ENCODE measurements at places on chromosomes 16 and 17.

DNA sequence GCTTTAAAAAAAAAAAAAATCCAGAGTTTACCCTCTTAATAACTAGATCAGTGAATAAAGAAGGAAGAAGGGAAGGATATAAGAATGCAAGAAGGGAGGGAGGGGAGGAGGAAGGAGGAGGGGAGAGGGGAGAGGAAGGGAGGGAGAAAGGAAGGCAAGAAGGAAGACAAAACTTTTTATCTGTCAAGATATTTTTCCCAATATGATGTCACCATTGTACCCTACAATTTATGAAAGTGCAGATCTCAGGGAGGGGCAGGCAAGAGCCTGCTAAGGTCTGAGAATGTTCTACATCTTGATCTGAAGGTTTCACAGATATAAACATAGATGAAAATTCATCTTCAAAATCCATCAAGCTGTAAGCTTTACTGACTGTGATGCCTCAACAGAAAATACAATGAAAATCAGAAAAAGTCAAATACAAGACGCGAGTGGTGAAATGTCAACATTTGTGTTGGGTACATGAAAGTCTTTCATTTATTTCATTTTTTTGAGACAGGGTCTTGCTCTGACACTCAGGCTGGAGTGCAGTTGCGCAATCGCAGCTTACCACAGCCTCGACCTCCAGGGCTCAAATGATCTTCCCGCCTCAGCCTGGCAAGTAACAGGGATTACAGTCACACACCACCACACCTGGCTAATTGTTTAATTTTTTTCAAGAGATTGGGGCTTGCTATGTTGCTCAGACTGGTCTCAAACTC, 57.1 kb upstream of the EMP2 start:
- no peak for DNase-seq

GRCh38 chr17:49370971-49371834, 9.2 kb upstream of the ZNF652 start:
- DNase-seq = no peak

- no peak for DNase-seq
Measured at GRCh38 chr16:85136213-85136701, 24.0 kb upstream of the CIBAR2 start.

- DNase-seq = no peak
Measured at GRCh38 chr17:83145358-83145738, 65.9 kb downstream of the METRNL start.

DNA sequence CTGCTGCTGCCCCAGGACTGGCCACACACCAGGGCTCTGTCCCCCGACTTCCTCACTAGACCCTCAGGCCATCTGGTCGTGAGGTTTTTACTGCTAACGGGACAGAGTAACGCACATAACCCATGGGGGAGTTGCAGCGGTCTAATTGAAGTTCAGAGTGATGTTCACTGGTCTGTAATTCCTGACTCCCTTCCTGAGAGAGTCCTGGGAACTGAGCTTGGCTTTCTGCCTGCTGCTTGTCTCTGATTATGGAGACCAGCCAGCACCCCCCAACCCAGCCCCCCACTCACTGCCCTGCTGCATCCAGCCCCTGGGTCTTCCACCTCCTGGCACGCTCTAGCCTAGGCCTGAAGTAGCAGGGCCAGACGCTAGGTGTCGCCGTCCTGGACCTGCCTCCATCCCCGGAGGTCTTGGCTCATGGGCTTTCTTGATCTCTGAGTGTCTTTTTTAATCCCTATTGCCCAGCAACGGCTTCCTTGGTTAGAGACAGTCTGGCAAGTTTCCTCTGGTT, 192.9 kb downstream of the CCDC182 start:
- DNase-seq = no peak

GRCh38 chr16:58508671-58509251, 6.6 kb upstream of the SETD6 start:
- DNase-seq = no peak
